ENCODE measurements at places on chromosomes 11 and 22. TPM values are rescaled to one million over a fixed set of nuclear protein-coding genes. Genes with fewer than 3 reads are reported as not detected.

- H3K27me3 ChIP-seq = no peaks in the 10 kb centered on the region
- no peak overlapping the region for H3K4me3 ChIP-seq
- no peaks in the 10 kb centered on the region for H3K4me1 ChIP-seq
- no peaks in the 10 kb centered on the region for H3K36me3 ChIP-seq
- no peak for DNase-seq
Measured at GRCh38 chr11:33151399-33151798, 9.9 kb downstream of the CSTF3 start.

- no peaks in the 10 kb centered on the region for H3K4me1 ChIP-seq
- no peak overlapping the region for H3K27ac ChIP-seq
- H3K27me3 ChIP-seq = no peaks in the 10 kb centered on the region
- no peak for DNase-seq
Measured at GRCh38 chr11:12717851-12718291, 43.6 kb downstream of the TEAD1 start.

DNA sequence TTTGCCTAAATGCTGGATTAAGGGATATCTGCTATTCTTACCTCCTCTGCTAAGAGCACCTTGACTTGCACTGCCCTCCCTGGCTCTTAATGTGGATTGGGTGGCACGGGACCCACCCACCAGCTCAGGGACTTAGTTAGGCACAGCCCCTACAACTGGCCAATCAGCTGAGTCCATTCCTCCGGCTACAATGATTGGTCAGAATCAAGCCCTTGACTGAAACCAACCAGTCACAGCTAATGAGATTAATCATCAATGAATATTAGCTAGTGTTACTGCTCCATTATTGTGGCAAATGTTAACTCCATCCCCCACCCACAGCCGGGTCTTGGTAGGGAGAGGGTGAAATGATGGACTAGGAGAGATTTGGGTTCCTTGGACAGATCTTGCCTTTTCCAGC, 328.0 kb downstream of the MN1 start:
- no peaks in the 10 kb centered on the region for H3K36me3 ChIP-seq
- H3K27ac ChIP-seq = no peak overlapping the region
- H3K4me3 ChIP-seq = no peak overlapping the region
- no peaks in the 10 kb centered on the region for H3K4me1 ChIP-seq
- no peak for DNase-seq

Gene NOX4
- total RNA-seq = 1.6 TPM

Gene TSGA10IP
- not detected for total RNA-seq

DNA sequence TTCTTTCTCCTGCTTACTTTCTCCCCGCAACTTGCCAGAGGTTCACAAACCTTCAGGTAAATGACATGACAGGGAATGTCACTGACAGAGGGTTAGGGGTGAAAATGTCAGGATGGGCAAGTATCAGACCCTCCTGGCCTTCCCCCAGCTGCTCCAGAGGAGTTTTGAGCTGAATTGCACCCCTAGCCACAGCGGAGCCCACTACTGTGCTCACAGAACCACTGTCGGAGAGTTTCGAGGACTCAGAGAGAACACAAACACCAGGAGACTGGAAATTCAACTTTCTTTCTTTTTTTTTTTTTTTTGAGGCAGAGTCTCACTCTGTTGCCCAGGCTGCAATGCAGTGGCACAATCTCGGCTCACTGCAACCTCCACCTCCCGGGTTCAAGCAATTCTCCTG, 21.5 kb upstream of the P2RY2 start:
- no peak overlapping the region for H3K27ac ChIP-seq
- H3K4me1 ChIP-seq = no peaks in the 10 kb centered on the region
- H3K4me3 ChIP-seq = no peak overlapping the region
- no peaks in the 10 kb centered on the region for H3K36me3 ChIP-seq

Gene SLC37A2
- total RNA-seq = 13.3 TPM

Gene SMCO4
- total RNA-seq = 63.8 TPM

Gene OOSP3
- total RNA-seq = not detected

GRCh38 chr11:45659031-45659817, 6.2 kb downstream of the CHST1 start:
- H3K4me3 ChIP-seq = no peak overlapping the region
- H3K27ac ChIP-seq = no peak overlapping the region
- no peaks in the 10 kb centered on the region for H3K36me3 ChIP-seq
- no peaks in the 10 kb centered on the region for H3K27me3 ChIP-seq

DNA sequence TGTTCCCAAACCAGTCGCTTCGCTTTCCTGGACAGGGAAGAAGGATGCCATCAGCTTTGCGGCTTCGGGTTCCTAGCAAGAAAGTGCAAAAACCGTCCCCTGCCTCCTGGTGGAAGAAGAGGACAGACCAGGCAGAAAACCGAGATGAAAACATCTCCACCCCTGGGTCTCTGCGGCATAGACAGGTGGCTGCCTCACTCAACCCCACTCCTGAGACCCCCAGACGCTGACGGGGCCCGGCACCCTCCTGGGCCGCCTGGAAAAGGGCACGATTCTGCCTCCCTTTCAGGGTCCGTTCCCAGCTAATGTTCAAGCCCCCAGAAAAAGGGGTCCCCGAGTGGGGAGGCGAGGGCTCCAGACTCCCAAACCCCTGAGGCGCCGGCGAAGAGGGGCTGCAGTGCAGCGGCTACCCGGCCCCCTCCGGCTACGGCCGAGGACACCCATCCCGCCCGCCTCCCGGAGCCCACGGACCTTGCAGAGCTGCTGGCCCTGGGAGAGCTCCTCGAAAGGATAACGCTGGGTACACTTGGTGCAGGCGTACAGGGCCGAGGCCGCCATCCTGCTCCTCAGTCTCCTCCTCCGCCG, 569 bp downstream of the FAM76B start:
- H3K4me3 ChIP-seq = peak overlapping the region; percentile 90
- no peaks in the 10 kb centered on the region for H3K27me3 ChIP-seq
- no peaks in the 10 kb centered on the region for H3K4me1 ChIP-seq
- DNase-seq = peak; percentile 6
- peak overlapping the region; percentile 99 for H3K27ac ChIP-seq

- no peak for DNase-seq
- H3K4me1 ChIP-seq = no peaks in the 10 kb centered on the region
- H3K36me3 ChIP-seq = no peaks in the 10 kb centered on the region
- H3K27ac ChIP-seq = no peak overlapping the region
- no peaks in the 10 kb centered on the region for H3K27me3 ChIP-seq
Measured at GRCh38 chr22:21898354-21898896, 31.0 kb upstream of the MAPK1 start.

Gene DTX4
- 10.7 TPM for total RNA-seq

- H3K4me1 ChIP-seq = no peaks in the 10 kb centered on the region
- H3K27ac ChIP-seq = no peak overlapping the region
Measured at GRCh38 chr11:28833169-28833568, 725.0 kb downstream of the METTL15 start.

DNA sequence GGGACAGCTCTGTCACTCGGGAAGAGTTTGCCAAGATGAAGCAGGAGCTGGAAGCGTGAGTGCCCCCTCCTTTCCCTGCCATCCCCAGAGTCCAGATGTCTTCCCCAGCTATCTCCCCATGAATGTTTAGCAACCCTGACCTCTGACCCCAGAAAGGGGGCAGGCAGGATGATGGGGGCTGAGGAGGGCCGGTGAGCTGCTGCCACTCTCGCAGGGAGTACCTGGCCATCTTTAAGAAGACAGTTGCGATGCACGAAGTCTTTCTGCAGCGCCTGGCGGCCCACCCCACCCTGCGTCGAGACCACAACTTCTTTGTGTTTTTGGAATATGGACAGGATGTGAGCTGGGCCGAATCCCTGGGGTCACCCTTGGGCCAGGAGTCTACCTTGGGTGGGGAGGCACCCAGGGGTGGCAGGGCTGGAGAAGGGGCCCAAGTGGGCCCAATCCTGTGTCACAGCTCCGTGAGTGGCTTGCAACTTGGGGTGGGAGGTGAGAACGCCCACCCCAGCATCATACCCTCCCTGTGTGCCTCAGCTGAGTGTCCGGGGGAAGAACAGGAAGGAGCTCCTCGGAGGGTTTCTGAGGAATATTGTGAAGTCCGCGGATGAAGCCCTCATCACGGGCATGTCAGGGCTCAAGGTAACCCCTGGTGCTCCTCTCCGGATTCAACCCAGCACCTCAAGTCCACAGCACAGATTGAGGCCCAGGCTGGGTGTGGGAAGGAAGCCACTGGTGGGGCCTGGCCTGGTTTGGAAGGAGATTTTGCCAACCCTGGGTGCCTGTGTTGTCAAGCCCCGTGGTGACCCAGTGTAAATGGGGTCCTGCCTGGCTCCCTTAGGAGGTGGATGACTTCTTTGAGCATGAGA, 7.5 kb downstream of the CFL1 start:
- H3K4me1 ChIP-seq = no peaks in the 10 kb centered on the region
- peaks cover 4% of the 10 kb centered on the region for H3K36me3 ChIP-seq
- H3K27me3 ChIP-seq = no peaks in the 10 kb centered on the region
- DNase-seq = no peak

DNA sequence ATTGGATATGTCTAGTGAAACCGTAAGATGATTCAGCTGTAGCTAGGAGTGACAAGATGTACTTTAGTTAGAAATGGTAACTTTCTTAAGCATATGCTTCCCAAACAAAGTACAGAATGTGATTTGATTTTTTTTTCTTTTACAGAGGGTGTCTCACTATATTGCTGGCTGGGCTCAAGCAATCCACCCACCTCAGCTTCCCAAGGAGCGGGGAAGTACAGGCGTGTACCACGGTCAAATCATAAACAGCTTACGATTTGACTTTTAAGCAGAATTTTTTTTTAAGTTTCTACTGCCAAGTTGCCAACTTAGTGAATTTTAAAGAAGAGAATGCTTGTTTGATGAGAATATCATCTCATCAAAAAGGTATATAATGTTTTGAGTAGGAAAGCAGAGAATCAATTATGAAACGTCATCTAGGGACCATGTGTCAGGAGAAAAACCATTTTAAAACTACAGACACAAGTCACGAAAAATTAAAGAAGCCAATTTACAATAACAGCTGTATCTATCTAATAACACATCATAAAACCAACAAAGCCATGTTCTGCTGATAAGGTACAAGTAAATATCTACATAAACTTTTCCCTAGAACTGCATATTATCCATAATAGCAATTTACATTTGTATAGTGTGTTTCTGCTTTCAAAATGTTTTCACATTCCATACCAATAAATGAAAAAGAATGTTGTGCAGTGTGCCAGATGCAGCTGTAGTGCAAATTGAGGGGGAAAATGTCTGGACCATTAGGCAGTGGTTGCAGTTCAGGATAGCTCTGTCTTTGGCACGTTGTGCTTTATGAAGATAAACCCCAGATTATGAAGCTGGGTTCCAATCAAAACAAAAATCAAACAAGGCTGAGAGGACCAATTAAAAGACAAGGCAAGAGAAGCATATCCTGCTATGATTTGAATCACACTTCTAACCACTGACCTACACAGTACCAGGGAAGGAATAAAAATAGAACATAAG, 33.7 kb upstream of the USP47 start:
- no peak for DNase-seq
- no peak overlapping the region for H3K4me3 ChIP-seq
- H3K4me1 ChIP-seq = no peaks in the 10 kb centered on the region

GRCh38 chr11:126821827-126822226, 178.7 kb downstream of the KIRREL3 start:
- H3K4me1 ChIP-seq = no peaks in the 10 kb centered on the region
- no peaks in the 10 kb centered on the region for H3K36me3 ChIP-seq
- no peak overlapping the region for H3K27ac ChIP-seq
- no peak overlapping the region for H3K4me3 ChIP-seq
- DNase-seq = no peak

- no peak overlapping the region for H3K4me3 ChIP-seq
- no peaks in the 10 kb centered on the region for H3K27me3 ChIP-seq
- H3K36me3 ChIP-seq = no peaks in the 10 kb centered on the region
- no peaks in the 10 kb centered on the region for H3K4me1 ChIP-seq
- DNase-seq = no peak
- H3K27ac ChIP-seq = no peak overlapping the region
Measured at GRCh38 chr11:7844521-7844920, 47.8 kb upstream of the OR5P2 start.

DNA sequence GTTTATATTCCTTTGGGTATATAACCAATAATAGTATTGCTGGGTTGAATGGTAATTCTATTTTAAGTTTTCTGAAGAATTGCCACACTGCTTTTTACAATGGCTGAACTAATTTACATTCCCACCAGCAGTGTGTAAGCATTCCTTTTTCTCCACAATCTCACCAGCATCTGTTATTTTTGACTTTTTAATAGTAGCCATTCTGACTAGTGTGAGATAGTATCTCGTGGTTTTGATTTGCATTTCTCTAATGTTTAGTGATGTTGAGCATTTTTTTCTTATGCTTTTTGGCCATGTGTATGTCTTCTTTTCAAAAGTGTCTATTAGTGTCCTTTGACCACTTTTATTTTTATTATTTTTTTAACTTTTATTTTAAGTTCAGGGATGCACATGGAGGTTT, 275.3 kb downstream of the METTL15 start:
- H3K27ac ChIP-seq = no peak overlapping the region
- no peaks in the 10 kb centered on the region for H3K27me3 ChIP-seq
- H3K4me3 ChIP-seq = no peak overlapping the region
- H3K4me1 ChIP-seq = no peaks in the 10 kb centered on the region

DNA sequence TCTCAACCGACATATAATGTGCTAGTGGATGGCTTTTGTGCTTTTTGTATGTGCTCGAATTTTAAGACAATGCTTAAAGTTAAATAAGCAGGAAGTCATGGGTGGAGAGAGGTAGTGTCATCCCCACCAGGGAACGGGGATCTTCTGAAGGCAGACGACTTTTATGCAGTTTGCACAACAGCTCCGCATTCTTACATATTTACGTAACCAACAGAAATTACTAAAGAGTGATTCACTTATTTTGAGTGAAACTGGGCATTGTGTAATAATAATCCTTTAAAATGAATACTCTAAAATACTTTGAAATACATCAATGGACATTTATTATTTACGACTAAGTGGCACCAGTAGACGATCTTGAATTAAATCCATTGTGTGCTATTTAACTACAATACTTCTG, 305.1 kb downstream of the CNTN5 start:
- DNase-seq = no peak
- H3K27ac ChIP-seq = no peak overlapping the region
- H3K36me3 ChIP-seq = no peaks in the 10 kb centered on the region
- H3K27me3 ChIP-seq = no peaks in the 10 kb centered on the region
- no peak overlapping the region for H3K4me3 ChIP-seq

Gene SEZ6L
- total RNA-seq = 0.64 TPM

GRCh38 chr11:39732001-39732400, 1727.5 kb downstream of the LRRC4C start:
- DNase-seq = no peak
- no peaks in the 10 kb centered on the region for H3K27me3 ChIP-seq
- H3K27ac ChIP-seq = no peak overlapping the region
- H3K36me3 ChIP-seq = no peaks in the 10 kb centered on the region

Gene PIK3IP1
- 124 TPM for total RNA-seq

Gene TCN1
- total RNA-seq = 8.1 TPM

Gene BACE1-AS
- total RNA-seq = 19.1 TPM
